ENCODE measurements at places on chromosomes 4 and X.

DNA sequence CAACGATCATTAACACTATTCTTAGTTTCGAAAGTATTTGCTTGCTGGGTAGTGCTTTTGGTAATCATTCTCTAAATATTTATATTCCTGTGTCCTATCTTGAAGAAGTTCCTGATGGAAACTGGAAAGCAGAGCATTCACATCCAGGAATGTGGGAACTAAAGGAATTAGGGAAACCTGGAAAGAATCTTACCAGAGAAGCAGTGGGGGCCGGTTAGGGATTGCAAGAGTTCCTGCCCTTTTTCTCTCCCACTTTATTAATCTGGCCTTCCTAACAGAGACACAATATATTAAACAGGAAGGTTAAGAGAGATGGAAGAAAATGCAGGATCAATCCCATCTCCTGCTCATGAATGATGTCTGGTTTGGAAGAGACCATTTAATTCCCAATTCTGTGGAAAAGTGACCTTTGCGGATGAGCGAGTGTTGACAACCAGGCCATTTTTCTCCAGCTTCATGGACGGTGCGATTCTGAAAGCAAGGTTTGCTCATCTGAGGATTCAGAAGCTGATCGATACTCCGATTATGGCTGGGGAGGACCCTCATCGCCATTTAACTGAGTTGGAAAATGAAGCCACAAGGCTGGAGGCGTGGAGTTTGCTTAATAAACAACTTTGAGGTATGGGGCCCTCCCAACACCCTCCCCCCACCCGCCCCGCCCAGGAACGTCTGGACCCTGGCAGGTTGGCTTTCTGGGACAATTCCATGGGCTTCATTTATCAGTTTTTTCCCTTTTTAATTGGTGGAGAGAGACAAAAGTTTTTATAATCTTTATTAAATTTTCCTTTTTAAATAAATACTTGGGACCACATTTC lies 52.3 kb downstream of the C4orf51 start:
- no peak for DNase-seq

GRCh38 chr4:146261041-146261440 lies 46.7 kb downstream of the REELD1 start:
- DNase-seq = no peak

DNA sequence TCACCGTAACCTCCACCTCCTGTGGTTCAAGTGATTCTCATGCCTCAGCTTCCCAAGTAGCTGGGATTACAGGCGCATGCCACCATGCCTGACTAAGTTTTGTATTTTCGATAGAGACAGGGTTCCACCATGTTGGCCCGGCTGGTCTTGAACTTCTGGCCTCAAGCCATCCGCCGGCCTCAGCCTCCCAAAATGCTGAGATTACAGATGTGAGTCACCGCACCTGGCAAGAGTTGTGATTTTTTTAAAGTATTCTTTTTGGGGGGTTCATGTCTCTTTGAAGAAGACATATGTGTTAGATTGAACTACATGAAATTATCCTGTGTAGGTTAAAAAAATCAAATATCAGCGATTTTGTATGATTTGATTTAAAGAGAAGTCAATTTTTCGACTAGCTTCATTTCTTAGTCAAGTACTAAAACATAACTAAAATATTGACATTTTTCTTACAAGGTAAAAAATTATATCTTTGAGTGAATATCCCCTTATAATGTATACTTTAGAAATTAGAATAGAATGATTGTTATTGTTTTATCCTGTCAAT lies 60.3 kb upstream of the ANTXR2 start:
- DNase-seq = no peak

GRCh38 chr4:55762819-55763218 lies 56.8 kb upstream of the EXOC1L start:
- DNase-seq = peak; percentile 30

DNA sequence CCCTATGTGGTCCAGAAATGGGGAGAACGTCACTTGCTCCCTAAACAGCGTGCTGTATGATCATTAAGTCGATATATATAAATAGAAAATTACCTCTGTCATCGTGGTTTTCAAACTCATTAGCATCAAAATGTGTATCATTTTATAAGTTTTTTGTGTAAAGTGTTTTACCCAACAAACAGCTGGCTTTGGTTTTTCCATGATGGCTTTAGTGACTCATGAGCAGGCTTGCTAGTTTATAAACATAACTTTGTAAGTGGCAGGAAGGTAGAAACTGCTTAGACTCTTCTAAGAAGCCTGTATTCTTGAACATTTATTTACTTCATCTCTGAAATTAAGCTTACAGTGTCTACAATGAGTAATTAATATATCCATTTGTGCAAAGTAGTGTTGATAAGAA lies 108.4 kb upstream of the DIPK2B start:
- DNase-seq = no peak

- DNase-seq = no peak
Observed at GRCh38 chrX:1610166-1610565, 4.7 kb upstream of the ASMT start.

GRCh38 chr4:38131371-38132091 lies 171.3 kb downstream of the PTTG2 start:
- DNase-seq = no peak

DNA sequence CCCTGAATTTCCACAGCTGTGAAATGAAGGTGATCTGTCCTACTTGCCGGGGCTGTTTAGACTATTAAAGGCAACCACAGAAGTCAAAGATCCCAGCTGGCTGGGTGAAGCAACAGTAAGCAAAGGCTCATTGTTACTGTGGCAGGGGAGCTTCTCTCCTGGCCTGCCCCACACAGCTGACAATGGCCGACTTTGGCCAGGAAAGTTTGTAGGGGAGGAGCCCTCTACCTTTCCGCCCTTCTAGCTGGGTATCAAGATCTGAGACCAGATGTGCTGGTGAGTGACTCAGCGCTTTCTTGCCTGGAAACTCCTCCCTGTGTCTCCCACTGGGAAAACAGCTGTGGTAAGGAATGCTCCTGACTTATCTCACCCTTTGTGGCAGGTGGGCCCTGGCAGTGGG lies 21.1 kb downstream of the RASSF6 start:
- no peak for DNase-seq

- no peak for DNase-seq
Observed at GRCh38 chr4:83810428-83810827, 274.5 kb downstream of the GPAT3 start.

DNA sequence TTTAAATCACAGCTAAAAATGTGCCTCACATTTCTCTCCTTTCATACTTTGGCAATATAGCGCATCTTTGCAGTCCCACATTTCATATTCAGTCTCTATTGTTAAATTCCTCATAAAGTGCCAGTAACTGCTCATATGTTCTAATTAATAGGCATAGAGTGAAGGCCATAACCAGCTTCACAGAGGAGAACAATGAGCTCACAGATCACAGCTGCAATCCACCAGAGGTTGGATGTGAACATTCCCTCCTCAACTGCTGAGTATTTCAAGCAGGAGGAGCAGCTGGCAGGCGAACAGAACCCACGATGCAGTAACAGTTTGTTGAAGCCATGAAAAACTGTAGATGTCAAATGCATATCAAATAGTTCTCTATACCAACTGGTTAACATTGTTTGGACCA lies 2088.7 kb upstream of the AGA start:
- DNase-seq = no peak

GRCh38 chr4:170884969-170885570 lies 795.3 kb upstream of the AADAT start:
- DNase-seq = no peak

DNA sequence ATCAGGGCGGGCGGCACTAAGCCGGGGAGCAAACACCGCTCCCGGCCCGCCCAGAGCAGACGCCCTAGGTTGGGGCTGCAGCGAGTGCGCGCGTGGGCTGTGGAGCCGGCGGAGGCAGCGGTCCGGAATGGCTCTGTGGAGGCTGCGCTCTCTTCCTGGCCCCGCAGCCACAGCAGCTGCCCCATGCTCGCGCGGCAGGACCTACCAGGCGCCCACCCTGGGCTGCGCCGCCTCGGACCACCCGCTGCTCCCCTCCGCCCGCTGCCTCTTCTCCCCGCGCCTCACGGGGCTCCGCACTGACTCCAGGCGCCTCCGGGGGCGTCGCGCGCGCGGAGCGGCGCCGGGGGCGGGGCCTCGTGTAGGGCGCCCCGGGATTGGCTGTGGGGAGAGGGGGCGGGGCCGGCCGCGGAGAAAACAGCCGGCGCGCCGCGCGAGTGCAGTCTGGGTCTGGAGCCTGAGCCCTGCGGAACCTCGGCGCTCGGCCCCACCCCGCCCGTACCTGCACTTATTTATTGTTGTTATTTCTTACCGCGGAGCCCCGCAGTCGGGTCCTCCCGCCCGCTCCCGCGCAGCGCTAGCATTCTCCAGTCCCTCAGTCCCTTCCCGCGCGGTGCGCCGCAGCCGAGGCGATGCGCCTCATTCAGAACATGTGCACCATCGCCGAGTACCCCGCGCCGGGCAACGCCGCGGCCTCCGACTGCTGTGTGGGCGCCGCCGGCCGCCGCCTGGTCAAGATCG lies at the start of gene RASL11B:
RASL11B (plus strand) TSS at position 439 of the 738 bp plus-strand sequence; CDS start at position 630, 191 bp downstream.
- peak; percentile 93 for DNase-seq

GRCh38 chr4:143396695-143397094 lies 60.0 kb downstream of the GAB1 start:
- no peak for DNase-seq

GRCh38 chr4:11073621-11074051 lies 355.1 kb downstream of the HS3ST1 start:
- no peak for DNase-seq

- no peak for DNase-seq
Observed at GRCh38 chr4:147182041-147182440, 236.4 kb upstream of the TTC29 start.

GRCh38 chrX:43679778-43680177 lies 23.7 kb downstream of the MAOA start:
- DNase-seq = no peak

GRCh38 chrX:42485601-42486000 lies 292.4 kb downstream of the PPP1R2C start:
- no peak for DNase-seq

DNA sequence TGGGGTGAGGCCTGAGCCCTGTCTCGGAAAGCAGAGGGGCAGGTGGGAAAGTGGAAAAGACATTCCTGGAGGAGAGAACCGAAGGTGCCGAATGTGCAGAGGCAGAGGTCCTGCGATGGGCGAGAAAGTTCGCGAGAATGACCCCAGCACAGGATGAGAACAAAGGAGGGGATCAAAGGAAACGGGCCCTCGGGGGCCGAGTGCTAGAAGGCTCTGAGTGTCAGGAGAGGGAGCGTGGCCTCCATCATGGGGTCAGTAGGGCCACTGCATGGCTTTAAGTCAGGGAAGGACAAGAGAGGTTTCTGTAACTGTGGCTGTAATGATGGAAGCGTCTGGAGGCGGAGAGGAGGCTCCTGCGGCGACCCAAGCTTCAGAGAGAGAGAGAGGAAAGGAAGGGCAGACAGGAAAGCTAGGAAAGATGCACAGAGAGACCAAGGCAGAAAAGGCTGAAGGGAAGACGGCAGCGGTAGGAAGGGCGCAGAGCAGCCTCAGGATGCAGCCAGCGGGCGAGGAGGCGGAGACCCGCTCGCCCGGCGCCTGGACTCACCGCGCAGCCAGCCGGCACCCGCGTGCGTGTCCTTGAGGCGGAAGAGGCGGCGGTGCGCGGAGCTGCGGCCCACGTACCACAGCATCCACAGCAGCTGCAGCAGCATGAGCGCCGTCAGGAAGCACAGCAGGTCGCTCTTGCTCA lies 669 bp downstream of the OTOP1 start:
- DNase-seq = peak; percentile 10

DNA sequence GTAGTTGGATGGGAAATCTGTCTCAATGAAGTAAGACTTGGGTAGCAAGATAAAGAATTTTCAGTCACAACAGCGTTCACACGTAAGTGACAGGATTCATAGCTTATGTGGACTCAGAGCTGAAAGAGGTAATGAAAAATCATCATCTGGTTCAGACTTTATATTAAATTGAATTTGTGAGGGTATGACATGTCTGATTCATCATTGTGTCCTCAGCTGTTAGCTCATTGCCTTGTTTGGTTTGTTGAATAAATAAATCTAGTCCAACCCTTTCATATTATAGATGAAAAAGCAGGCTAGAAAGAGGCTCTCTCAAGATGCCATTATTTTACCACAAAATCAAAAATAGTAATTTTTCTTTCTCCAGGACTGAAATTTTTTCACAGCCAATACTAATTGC lies 2.7 kb upstream of the CYSLTR1 start:
- DNase-seq = no peak

- DNase-seq = no peak
Observed at GRCh38 chr4:152628128-152628527, 51.7 kb downstream of the TMEM154 start.

GRCh38 chr4:56995525-56995924 lies 16.8 kb downstream of the POLR2B start:
- DNase-seq = no peak

DNA sequence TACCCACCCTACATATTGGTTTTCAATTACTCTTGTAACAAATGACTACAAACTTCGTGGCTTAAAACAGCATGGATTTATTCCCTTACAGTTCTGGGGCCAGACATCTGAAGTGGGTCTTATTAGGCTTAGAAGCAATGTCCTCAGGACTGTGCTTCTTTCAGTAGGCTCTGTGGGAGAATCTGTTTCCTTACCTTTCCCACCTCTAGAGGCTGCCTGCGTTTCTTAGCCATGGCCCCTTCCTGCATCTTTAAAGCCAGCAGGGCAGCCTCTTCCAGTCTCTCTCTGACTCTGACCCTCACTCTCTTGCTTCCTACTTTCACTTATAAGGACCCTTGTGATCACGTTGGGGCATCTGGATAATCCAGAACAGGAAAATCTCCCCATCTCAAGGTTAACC lies 252.5 kb upstream of the PGRMC2 start:
- DNase-seq = no peak

DNA sequence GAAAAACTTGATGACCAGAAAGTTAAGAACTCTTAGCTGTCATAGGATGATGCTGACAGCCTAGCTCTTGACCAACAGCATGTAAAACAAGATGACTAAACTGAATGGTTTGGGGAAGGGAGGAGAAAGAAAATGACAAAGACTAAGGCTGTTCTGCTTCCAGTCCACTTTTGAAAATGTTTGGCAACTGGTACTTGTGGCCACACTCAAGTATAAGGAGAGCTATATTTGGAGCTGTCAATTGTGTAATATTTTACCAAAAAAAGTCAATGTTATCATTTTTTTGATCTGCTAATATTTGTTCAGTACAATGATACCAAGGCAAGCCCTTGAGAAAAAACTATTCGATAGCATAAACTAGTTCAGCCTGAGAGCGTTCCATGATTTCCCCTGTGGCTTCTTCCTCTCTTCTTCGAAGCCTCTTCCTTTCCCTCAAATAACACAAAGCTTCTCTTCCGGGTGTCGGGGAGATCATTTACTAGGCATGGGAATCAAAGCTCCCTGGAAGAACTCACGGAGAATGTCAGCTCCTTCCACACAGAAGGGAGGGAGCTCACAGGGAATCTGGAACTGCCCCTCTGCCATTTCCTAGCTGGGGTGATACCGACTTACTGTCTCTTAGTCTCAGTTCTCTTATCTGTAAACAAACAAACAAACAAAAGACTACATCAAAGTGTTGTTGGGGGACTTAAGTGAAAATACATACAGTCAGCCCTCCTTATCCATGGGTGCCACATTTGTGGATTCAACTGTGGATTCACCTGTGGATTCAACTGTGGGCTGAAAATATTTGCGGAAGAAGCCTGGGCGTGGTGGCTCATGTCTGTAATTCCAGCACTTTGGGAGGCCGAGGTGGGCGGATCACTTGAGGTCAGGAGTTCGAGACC lies 82.6 kb downstream of the SCD5 start:
- no peak for DNase-seq

GRCh38 chr4:158625544-158625943 lies 46.1 kb downstream of the C4orf46 start:
- DNase-seq = no peak
